ENCODE measurements at places on chromosomes 12 and 14.

GRCh38 chr14:55780156-55780946 is 200.3 kb downstream of the KTN1 start:
- DNase-seq = no peak

DNA sequence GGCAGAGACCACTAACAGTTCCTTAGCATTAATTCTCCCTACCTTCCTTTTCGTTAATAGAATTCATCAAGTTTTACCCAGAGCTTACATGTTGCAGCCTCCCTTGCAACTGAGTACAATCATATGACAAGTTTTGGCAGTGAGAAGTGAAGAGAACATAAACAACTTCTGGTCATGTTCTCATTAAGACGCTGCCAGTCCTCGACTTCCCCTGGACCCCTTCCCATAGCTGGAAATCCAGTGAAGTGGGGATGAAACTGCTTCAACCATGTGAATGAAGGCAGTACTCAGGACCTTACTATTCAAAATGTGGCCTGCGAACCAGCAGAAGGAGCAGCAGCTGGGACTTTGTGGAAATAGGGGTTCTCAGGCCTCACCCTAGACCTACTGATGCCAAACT is 133.9 kb downstream of the SPTSSA start:
- DNase-seq = no peak

GRCh38 chr14:62030387-62030786 is 268.2 kb downstream of the SNAPC1 start:
- no peak for DNase-seq

- no peak for DNase-seq
Measured at GRCh38 chr12:2893007-2893406, 2.3 kb downstream of the TULP3 start.

DNA sequence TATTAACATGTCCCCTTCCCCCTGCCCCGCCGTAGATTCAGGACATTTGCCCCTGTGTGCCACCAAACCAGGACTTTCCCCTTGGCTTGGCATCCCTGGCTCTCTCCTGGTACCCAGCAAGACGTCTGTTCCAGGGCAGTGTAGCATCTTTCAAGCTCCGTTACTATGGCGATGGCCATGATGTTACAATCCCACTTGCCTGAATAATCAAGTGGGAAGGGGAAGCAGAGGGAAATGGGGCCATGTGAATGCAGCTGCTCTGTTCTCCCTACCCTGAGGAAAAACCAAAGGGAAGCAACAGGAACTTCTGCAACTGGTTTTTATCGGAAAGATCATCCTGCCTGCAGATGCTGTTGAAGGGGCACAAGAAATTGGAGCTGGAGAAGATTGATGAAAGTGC is 28.9 kb downstream of the HRK start:
- no peak for DNase-seq

DNA sequence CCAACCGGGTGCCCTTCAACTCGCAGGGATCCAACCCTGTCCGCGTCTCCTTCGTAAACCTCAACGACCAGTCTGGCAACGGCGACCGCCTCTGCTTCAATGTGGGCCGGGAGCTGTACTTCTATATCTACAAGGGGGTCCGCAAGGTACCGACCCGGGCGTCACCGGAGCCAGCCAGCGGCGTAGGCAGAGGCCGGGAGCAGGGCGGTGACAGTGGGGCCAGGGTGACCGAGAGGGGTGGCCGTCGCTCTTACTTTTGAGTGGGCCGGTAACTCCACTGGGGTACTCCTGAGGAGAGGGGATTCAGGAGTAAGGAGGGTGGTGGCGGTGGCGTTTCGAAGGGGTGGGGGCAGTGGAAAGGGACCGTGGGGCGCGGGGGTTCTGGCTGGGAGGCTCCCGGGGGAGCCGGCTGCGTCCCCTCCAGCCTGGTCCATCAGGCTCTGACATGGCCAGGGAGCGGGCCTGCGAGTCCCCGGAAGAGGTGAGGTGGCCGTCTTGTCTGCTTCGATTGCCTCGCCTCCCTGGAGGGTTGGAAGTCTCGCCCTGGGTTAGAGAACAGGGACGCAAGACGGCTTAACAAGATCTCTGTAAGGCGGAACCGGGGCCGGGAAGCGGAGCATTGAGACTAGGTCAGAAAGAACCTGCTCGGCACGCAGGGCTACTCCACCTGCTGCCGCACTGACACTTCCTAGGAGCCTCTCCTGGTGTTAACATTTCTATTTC is 491 bp downstream of the WDR20 start:
- DNase-seq = peak; percentile 4

DNA sequence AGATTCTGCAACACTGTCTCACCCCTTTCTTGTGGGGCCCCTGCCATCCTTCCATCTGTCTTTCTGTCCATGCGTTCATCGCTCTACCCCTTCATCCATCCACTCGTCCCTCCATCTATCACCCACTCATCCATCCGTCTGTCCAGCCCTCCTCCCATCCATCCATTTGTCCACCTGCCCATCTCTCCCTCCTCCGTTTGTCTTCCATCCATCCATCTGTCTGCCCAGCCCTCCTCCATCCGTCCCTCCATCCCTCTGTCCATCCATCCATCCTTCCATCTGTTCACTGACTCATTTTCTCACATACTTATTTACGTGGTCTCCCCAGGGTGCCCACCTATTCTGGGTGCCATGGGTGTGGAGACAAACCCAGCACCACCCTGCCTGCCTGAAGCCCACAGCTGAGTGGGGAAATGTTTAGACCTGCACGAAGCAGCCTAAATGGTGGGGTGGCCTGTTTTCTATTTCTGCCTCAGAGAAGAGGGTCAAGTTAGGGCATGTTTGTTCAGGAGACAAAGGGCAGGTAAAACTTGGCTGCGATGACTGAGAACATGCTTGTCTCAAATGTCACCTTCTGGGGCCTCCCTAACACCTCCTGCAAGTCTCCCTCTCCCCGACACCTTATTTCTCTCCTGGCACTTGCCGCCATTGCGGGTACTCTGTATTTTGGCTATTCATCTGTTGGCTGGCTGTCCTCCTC is 2.8 kb upstream of the SLC25A47 start:
- DNase-seq = no peak

DNA sequence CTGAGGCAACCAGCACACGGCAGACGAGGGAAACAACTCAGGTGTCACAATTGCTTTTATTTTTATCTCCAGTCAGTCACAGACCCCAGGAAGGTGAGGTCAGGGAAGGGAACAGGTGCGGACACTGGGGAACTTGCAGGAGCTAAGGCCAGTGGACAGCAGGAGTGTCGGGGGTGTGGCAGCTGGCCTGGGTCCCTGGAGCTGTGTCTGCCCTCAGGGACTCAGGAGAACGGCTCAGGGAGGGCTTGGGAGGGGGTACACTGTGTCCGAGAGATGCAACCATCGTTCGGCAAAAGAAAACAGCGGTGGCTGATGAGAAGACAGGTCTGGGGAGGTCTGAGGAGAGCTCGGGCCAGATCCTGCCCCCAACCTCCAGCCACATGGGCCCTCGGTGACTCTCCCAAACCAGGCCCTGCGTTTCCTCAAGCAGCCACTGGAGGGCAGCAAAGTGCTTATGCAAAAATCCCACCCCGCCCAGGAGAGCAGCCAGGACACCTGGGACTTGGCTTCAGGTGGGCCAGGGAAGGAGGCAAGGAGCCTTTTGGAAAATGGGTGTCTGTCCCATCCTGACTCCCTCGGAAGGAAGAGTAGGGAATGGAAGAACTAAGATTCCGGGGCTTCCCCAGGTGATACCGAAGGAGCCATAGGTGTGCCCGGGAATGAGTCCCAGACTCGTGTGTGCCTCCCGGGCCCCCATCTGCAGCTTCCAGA is 24.1 kb upstream of the BCDIN3D start:
- peak; percentile 60 for DNase-seq

GRCh38 chr14:103315351-103315911 is 18.6 kb upstream of the EIF5 start:
- DNase-seq = no peak

Measured in naive thymus-derived CD4-positive, alpha-beta T cell (primary cell).